GM12865 (cell line): ENCODE measurements at places on chromosomes 3 and 15.
A peak's percentile ranks its signal among the peaks of the same experiment; 100 is the strongest.

DNA sequence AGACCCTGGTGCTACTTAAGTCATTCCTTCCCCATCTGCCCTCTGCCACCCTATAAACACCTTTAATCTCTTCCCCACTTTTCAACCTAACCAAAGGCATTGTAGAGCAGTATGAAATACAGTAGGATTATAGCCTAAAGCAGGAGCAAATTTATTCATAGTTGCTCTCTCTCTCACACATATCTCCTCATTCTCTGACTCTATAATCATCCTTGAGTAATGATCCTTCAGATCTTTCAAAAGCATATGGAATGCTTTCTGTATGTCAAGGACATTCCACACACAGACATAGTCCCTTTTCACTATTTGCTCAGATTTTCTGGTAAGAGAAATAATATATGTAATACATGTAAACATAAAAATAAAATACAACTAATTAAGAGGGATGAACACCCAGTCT is 54.1 kb downstream of the TRPC1 start:
- DNase-seq: no peak

DNA sequence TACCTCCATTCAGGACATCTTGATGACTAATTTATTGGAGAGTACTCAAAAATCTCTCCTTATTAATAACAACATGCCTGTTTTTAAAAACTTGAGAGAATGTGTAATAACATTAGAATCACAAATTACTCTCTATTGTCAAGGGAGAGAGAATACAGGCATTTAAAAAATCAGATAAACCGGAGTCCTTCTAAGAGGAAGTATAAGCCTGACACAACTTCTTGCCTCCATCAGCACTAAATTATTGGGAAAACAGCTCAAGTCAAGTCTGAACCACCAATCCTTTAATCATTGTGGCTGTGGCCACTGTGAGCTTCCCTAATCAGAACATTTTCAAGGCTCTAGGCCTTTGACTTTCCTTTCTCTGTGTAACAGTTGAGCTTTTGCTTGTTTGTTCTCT is 38.0 kb downstream of the SSR3 start:
- DNase-seq: no peak

DNA sequence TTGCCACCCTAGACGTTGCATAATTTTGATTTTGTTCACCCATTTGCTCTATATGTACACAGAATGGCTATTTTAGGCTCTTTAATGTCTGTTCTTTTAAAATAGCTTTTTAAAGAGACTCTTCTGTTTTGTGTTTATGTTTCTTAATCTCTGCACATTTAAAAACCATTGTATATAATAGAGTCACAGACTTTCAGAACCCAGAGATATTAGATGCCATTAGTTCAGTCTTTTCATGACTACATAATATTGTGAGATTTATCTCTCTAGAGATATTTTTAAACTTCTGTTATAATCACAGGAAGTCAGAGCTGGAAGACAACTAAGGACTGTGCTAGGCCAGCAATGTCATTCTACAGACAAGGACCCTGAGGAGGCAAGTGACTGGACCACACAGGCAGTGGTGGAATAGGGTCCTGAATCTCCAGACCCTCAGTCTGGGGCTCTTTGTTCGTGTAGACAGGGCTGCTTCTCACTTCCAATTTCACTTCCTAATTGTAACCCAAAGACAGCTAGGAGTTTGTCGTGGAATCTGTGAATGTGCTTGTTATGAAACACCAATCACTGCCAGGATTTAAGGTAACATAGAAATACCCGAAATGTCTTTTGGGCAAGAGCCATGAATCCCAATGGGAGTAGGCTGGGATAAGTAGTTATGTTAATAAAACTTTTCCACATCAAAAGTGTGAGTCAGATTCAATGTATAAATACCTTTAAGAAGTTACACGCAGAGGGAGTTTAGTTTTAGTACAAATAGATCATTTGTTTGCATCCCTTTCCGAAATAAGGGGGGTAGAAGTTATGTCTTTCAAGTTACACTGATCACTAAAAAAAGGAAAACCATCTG is 165.2 kb upstream of the ROPN1 start:
- no peak for DNase-seq

DNA sequence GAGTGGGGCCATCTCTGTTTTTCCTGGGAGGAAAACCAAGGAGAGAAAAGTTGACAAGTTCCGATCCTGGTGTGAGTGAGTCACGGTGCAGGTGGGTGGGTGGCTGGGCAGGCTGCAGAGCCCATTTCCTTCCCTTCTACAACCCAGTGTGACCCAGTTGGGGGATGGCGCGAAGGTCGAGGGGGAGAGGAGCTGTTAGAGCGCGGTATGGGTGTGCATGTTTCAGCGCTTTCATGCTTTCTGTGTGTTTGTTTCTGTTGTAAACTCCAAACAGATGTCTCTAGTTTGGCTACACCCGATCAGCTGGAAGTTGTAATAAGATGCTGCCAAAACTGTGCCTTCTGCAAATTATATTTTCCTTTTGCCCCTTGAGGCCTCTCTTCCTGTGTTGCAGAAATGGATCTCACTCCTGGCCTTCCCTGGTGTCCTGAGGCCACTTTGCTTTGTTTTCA is 3.8 kb downstream of the FAM43A start:
- DNase-seq: peak; percentile 22

DNA sequence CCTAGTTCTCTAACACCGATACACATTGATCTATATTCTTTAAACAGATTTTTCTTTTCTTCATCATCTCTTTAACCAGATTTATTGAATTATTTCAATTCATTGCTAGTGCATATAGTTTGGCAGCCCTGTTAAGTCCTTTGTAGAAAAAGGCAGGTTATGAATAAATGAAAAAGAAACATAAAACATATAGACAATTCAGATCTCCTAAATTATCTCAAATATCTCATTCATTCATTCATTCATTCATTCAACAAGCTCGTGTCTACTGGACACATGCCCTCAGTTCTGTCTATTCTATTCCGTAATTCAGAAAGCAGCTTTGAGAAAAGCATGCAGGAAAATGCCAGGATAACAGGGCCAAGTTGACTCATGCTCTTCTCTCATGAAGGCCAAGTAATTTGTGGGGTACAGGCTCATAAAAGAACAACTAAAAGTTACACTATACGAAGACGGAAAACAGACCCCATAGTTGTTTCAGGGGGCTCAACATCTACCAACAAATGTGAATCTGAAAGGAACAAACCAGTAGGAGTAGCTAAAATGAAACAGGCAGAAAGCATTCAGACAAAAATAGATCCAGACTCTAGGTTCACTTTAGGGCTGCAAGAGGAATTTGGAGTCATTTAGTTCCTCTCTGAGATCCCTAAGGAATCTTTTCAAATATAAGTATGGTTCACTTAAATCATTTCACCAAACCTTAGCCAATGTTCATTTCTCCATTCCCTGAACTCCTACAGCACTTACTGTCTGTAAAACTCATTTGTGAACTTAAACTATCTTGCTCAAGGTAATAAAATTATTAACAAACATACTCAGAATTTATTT is 7.5 kb downstream of the ZNF148 start:
- no peak for DNase-seq

GRCh38 chr15:75738014-75738646 is 25.5 kb upstream of the CSPG4 start:
- peak; percentile 16 for DNase-seq

DNA sequence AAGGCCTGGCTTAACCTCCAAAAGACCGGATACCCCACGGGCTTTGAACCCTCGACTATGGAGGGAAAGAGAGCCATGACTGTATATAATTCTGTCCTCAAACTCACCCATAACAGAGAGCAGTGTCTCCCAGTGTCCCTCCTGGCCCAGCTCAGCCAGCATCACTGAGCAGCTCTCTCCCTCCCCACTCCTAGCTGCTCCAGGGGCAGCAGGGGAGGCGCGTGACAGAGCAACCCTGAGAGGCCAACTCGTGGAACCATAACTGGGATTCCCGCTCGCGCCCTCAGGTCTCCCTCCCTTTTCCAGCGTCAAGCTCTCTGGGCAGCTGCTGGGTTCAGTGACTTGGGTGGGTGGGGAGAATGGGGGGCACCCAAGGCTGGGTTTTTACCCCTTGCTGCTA is 561 bp upstream of the CPLX3 start:
- no peak for DNase-seq

DNA sequence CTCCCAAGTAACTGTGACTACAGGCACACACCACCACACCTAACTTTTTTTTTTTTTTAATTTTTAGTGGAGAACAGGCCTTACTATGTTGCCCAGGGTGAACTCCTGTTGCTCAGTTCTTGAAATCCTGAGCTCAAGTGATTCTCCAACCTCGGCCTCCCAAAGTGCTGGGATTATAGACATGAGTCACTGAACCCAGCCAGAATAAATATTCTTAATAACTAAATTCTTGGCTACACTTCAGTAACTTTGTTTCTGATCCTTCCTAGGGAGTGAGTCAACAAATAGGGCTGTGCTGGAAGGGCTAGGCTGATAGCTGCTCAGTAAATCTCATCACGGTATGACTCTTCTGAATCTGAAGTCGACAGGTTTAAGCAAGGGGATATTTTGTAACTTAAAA is 56.6 kb downstream of the P3H2 start:
- DNase-seq: no peak

GRCh38 chr3:30273304-30274072 is 332.9 kb upstream of the TGFBR2 start:
- no peak for DNase-seq

DNA sequence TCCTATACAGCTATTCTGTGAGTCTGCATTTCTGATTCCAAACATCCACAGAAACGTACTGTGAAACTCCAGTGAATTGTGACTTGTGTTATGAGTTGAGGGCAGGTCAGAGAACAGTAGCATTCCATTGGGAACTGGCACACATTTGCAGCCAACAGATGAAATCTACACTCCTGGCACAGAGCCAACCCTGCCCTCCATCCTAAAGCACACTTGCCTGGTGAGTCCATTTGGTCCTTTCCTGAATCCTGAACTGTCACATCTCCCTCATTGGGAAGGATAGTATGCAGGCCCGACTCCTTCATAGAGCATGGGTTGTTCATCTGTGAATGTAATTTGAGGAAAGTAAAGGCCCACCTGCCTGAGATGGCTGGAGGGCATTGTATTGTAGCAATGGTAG is 314.3 kb upstream of the RASGRP1 start:
- no peak for DNase-seq

DNA sequence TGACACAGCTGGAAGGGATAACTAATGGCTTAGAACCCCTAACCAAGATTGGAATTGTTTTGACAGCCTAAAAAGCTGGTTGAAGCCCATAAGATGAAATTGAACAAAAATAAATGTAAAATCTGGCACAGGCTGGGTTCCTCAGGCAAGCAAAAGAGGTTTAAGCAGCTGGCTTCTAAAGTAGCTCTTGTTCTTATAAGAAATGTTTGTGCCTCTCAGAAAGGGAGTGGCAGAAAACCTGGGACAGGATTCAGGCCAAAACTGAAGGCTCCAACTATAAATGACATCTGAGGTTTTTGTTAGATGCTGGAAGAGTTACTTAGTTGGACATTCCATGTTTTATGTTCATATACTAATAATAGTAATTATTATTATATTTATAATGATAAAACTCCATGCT is 378.3 kb downstream of the CNTN4 start:
- no peak for DNase-seq

DNA sequence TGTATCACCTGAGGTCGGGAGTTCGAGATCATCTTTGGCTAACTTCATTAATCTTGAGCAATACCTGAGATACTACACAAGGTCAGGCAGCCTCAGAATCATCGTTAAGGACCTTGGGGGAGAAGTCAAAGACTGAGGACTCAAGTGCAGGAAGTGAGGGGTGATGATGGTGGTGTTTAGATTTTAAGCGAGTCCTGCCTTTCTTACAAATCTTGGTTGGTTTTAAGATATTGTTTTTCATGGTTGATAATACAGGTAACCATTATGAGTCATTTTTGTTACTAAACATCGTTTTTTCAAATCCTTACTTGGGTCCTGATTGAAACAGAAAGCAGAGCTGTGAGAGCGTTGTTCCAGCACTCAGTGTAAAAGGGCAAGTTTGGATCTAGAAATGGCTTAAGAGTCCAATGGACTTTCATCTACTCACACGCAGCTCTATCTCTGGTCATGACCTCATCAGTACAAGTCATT is 4.1 kb downstream of the RASGRP1 start:
- DNase-seq: peak; percentile 83

- DNase-seq: no peak
Observed at GRCh38 chr3:62249484-62249776, 123.9 kb downstream of the FEZF2 start.

- no peak for DNase-seq
Observed at GRCh38 chr3:10565814-10566213, 60.4 kb upstream of the ATP2B2 start.

DNA sequence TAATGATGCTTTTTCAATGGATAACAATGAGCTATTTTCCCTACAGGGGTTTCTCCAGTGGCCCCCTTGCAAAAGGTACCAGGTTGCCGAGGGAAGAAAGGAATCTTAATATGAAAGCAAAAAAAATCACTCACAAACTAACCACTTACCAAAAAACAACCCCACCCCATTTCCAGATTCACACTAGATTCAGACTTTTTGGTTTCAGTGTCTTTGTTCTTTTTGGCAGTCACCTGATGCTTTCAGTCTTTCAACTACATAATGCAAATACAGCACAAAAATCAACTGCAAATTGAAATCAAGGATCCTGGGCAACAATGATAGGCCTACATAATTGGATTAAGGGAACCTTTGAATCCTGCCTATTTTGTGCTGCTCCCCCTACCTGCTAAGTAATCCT is 71.1 kb upstream of the RAP2B start:
- peak; percentile 67 for DNase-seq

- DNase-seq: no peak
Observed at GRCh38 chr3:22156868-22157267, 405.9 kb upstream of the ZNF385D start.

DNA sequence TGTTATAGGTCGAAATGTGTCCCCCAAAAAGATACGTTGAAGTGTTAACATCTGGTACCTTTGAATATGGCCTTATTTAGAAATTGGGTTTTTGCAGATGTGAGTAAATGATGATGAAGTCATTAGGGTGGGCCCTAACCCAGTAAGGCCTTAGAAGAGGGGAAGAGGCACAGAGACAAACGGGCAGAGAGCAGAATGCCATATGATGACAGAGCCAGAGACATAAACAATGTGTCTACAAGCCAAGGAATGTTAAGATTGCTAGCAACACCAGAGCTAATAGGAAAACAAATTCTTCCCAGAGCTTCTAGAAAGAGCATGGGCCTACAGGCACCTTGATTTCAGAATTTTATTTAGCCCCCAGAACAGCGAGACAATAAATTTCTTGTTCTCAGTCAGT is 693.1 kb upstream of the NECTIN3 start:
- DNase-seq: no peak

GRCh38 chr3:39378088-39378487 is 5.1 kb upstream of the SLC25A38 start:
- peak; percentile 85 for DNase-seq

GRCh38 chr15:78101423-78102105 is 9.2 kb downstream of the SH2D7 start:
- DNase-seq: no peak

- DNase-seq: no peak
Observed at GRCh38 chr3:152056987-152057386, 183.5 kb downstream of the SUCNR1 start.

- DNase-seq: peak; percentile 12
Observed at GRCh38 chr3:37546876-37547275, 314.8 kb upstream of the CTDSPL start.

DNA sequence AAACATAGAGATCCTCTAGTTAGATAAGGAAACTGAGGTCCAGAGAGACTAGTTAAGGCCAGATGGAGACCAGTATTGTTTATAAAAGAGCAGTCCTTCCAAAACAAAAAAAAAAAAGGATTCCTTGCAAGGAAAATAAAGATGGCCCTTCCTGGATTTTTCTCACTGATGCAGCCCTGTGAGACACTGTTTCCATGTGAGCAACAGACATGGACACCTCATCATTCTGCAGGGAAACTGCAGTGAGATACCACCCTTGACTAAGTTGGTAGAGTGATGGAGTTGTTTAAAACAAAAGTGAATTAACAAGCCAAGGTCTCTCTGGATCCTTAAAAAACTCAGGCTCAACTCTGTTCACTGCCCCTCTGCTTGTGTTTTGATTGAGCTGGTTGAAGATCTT is 65.6 kb upstream of the MYZAP start:
- no peak for DNase-seq
